Naive B cell (primary cell): ENCODE measurements at places on chromosomes 5 and 9. TPM values are rescaled to one million over a fixed set of nuclear protein-coding genes. Genes with fewer than 3 reads are reported as not detected.

EPB41L4B gene
- polyA plus RNA-seq: not detected

DNA sequence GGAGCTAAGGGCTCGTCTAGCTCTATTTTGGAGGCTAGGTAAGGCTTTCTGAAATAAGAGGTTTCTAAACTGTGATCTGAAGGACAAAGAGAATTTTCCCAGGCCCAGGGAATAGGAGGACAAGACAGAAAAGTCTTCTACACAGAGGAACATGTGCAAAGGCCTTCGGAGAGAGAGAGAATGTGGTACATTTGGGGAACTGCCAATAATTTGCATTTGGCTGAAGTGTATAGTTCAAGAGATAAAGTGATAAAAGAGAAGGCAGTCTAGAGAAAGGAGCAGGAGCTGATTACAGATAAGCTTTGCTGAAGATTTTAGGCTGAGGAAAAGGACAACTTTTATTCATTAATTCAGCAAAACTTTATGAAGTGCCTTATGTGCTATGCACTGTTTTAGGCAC is 214.4 kb upstream of the ELL2 start:
- no peak overlapping the region for H3K27ac ChIP-seq
- no peak overlapping the region for H3K4me3 ChIP-seq
- H3K27me3 ChIP-seq: no peaks in the 10 kb centered on the region
- H3K36me3 ChIP-seq: no peaks in the 10 kb centered on the region
- H3K4me1 ChIP-seq: no peaks in the 10 kb centered on the region

GRCh38 chr5:133117166-133117911 is 65.5 kb downstream of the HSPA4 start:
- no peaks in the 10 kb centered on the region for H3K36me3 ChIP-seq
- no peaks in the 10 kb centered on the region for H3K27me3 ChIP-seq
- no peak overlapping the region for H3K27ac ChIP-seq
- H3K4me1 ChIP-seq: peaks cover 28% of the 10 kb centered on the region

F12 gene
- polyA plus RNA-seq: 0.57 TPM

OBP2B gene
- polyA plus RNA-seq: not detected

GRCh38 chr9:87696641-87697040 is 29.3 kb upstream of the CTSL start:
- no peaks in the 10 kb centered on the region for H3K4me1 ChIP-seq
- H3K27ac ChIP-seq: no peak overlapping the region
- no peaks in the 10 kb centered on the region for H3K27me3 ChIP-seq
- no peak overlapping the region for H3K4me3 ChIP-seq
- peaks cover 8% of the 10 kb centered on the region for H3K36me3 ChIP-seq

GRCh38 chr5:6505783-6506557 is 57.3 kb downstream of the UBE2QL1 start:
- DNase-seq: no peak
- no peak overlapping the region for H3K27ac ChIP-seq
- H3K4me1 ChIP-seq: no peaks in the 10 kb centered on the region
- no peak overlapping the region for H3K4me3 ChIP-seq
- H3K36me3 ChIP-seq: peaks cover 8% of the 10 kb centered on the region

GRCh38 chr5:2651116-2651515 is 100.4 kb downstream of the IRX2 start:
- H3K4me1 ChIP-seq: no peaks in the 10 kb centered on the region
- H3K27me3 ChIP-seq: no peaks in the 10 kb centered on the region
- H3K4me3 ChIP-seq: no peak overlapping the region
- H3K27ac ChIP-seq: no peak overlapping the region
- DNase-seq: no peak

FOXD4L3 gene
- polyA plus RNA-seq: not detected

CCDC192 gene
- not detected for polyA plus RNA-seq

DNA sequence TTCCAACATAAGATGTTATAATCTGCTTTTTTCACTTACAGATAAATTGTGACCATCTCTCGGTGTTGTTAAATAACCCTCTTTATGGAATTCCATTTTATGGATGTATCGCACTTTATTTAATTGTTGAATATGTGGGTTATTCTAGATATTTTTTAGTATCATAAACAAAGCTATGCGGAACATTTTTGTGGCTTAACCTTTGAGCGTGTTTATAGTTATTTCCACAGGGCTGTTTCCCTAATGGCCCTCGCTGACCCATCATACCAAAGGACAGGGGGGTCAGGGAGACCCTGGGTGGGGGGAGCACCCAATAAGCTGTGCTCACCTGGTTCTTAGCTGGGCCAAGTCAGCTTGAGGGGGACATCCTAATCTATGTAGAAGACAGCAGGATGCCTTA is 65.3 kb downstream of the NDST1 start:
- H3K4me3 ChIP-seq: no peak overlapping the region
- no peaks in the 10 kb centered on the region for H3K27me3 ChIP-seq
- H3K27ac ChIP-seq: no peak overlapping the region
- H3K4me1 ChIP-seq: no peaks in the 10 kb centered on the region
- DNase-seq: no peak
